ENCODE measurements at places on chromosomes 2 and 18.
A peak's percentile ranks its signal among the peaks of the same experiment; 100 is the strongest.

- DNase-seq = no peak
These were observed 47.5 kb downstream of the PTGR3 start for GRCh38 chr18:75161256-75162028.

DNA sequence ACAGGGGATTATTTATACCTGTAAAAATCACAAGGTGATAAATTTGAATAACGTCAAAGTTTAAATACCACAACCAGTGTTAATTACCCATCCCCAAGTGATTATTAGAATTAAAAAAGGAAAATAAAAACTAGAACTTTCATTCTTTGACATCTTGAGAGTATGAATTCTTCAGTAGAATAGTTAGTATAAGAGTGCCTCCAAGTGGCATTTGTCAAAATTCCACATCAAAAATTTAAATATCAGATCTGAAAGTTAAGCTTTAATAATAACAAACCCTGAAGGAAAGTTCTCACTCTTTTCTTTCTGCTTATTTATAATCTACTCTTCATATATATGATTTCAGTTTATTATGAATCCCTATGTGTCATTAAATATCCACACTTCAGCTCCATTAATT lies 273.7 kb upstream of the KYNU start:
- DNase-seq = peak; percentile 25

GRCh38 chr2:75456825-75457224 lies 103.9 kb downstream of the EVA1A start:
- DNase-seq = no peak

DNA sequence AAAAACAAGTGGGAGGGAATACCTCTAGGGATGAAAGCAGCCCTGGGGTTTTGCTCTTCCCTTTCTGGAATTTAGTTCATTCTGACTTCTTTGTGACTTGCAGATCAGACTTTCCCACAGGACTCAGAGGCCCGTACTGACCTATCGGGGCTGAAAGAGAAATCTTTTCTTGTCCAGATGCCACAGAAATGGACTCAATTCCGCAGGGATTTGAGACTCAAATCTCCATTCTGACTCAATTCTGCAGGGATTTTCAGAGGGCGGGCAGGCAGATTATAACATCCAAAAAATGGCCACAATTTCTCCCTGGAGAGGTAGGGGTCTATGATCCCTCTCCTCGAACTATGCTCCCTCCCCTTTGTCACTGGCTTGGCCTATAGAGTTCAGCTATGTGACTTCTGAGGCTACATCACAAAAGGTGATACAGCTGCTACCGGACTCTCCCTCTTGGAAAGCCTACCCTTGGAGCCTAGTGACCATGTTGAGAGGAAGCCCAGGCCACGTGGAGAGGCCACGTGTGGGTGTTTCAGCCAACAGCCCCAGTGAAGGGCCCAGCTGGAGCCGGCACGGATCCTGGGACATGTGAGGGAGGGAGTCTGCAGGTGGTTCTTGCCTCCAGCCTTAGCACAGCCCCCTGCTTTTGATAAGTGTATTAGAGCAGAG lies 4.8 kb upstream of the EFHD1 start:
- no peak for DNase-seq

DNA sequence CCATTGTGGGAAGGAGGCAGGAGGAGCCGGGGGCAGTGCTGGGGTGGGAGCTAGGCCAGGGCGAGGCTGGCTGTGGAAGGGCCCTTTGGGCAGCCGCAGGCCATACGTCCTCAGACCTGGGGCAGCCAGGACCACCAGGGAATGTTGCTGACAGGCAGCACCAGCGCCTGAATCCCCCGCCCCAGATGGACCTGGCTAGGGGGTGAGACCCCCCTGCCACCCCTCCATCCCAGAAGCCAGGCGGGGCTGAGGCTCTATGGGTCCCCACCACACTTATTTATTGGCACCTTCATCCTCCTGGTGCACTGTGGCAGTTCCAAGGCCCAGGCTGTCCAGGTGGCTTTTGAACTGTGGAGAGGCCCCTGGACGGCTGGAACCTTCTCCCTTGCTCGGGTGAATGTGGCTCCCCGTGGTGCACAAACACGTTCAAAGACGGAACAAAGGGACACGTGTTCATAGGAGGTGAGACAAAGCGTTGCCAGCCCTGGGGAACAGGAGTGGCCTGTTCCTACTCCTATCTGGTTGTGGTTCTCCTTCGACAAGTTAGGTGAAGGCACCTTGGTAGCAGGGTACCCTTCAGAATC lies 35.1 kb downstream of the RAMP1 start:
- no peak for DNase-seq

DNA sequence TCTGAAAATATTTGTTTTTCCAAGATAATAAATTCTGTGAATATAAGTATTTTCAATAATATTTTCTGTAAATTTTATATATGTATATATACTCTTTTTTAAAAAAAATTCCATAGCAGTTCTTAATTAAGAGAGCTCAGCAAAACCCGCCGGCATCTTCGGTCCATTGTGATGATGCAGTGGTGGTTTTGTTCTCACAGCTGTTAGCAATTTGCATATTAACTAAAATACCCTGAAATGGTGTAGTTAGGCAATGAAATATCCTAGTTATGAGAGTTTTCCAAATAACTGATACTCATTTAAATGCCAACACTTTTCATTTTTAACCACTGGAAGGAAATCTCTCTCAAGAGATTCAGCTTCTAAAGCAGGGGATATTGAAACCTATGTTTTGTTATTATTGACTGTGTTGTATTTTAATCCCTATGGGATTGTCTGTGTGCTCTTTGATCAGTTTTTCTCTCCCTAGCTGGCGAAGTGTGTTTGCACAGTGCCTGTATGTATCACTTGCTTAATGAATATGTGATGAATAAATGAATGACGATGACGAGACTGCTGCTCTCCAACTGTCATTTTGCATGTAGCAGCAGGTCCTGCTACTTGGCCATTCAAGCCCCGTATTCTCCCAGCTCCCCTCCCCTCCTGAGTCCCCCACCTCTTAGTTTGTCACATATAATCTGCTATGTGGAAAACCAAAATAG lies 42.4 kb downstream of the PSMG2 start:
- DNase-seq = no peak

- peak; percentile 65 for DNase-seq
These were observed 67.5 kb upstream of the MBOAT2 start for GRCh38 chr2:9071032-9071431.

DNA sequence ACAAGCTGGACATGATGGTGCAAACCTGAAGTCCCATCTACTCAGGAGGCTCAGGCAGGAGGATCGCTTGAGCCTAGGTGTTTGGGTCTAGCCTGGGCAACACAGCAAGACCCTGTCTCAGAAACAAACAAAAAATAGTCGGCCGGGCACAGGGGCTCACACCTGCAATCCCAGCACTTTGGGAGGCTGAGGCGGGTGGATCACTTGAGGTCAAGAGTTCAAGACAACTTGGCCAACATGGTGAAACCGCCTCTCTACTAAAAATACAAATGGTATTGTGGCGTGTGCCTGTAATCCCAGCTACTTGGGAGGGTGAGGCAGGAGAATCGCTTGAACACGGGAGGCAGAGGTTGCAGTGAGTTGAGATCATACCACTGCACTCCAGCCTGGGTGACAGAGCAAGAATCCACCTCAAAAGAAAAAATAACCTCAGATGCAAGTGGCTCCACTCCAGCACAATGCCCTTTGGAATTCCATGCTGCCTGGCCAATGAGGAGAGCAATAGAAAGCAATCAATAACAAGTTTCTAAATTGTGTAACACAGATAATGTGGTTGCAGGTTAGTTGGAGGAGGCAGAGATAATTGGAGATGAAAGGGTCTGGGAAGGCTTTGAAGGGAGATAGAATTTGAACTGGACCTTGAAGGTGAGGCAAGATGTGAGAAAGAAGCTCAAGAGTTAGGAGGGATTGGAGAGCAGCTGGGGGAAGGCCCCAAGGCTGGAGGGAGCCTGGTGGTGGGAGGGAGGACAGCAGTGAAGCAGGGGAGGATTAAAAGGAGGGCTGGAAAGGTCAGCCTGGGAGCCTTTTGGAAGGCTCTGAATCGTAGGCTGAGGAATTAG lies 6.0 kb downstream of the TTC31 start:
- DNase-seq = no peak

GRCh38 chr2:57981083-57981768 lies 65.4 kb upstream of the VRK2 start:
- peak; percentile 75 for DNase-seq

DNA sequence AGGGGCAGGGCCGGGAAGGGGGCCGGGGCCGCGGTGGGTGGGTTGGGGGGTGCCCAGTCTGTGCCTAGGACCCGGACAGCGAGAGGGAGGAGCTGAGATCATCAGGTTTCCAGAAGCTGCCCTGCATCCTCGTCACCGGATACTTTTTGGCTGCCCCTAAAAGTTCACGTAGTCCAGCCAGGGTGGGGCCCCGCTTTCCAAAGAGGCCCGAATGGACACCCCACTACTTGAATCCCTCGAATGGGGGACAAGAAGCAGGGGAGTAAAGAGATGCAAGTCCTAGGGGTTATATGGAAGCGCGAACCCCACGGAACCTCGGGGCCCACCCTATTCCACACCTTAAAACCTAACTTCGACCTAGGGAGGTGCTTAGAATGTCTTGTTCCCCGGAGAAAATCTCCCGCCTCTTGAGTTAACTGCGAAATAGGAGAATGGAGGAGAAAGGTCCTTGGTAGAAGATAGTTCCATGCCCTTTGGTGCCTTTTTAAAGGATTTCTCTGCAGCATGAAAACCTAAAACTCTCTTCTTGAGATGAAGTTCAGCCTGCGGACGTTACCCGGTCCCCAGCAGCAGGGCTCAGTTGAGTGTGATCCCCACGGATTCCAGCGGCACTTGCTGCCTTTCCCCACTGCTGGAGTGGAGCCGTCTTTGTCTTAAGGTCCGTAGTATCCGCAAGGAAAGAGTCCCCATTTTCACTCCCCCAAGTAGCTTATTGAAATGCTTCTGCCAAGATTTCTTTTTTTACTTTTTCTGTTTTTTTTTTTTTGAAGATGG lies 2.1 kb upstream of the RNF152 start:
- DNase-seq = no peak

DNA sequence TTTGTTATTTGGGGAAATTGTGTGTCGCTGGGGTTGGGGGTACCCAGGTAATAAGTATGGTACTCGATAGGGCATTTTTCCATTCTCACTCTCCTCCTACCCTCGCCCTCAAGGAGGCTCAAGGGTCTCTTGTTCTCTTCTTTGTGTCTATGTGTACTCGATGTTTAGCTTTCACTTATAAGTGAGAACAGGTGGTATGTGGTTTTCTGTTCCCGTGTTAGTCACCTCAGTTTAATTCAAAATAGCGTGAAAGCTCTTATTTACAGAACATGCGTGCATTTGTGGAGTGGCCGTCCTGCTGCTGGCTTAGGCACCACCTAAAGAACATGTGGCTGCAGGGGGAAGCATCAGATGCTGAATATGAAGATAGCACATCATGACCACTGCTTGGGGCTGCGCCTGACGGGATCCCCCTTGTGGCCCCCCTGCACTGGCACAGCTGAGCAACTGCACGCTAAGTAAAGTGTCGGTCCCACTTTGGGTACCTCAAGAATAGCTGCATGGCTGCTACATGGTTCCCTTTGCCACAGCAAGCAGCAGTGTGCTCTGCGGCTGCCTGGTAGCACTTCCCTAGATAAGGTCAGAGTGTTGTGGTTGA lies 569.0 kb downstream of the DCDC2C start:
- DNase-seq = no peak

DNA sequence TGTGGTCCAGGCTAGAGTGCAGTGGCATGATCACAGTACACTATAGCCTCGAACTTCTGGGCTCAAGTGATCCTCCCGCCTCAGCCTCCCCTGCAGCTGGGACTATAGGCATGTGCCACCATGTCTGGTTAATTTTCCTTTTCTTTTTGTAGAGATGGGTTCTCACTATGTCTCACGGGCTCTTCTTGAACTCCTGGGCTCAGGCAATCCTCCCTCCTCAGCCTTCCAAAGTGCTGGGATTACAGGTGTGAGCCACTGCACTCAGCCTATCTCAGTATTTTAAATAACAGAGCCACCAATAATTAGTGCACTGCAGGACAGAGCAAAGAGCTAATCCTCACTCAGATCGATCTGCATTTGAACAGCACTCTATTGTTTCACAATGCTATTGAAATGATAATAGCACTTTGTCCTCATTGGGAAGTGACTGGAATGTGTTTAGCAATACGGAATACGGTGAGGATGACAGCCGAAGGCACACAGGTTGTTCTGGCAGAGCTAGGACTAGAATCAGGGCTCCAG lies 335.9 kb downstream of the DLGAP1 start:
- no peak for DNase-seq

DNA sequence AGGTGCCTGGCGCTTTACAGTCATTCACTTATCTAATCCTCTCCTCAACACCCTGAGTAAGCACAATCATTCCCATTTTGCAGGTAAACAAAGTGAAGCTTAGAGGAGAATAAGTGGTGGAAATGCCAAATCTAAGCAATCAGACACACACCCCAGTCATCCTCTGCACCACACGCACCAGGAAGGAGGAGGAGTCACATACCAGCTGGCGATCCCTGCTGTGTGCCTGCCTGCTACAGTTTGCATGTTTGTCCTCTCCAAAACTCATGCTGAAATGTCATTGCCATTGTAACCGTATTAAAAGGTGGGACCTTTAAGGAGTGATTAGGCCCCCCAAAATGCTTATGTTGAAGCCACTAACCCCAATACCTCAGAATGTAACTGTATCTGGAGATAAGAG lies 93.7 kb downstream of the LOXHD1 start:
- DNase-seq = no peak

DNA sequence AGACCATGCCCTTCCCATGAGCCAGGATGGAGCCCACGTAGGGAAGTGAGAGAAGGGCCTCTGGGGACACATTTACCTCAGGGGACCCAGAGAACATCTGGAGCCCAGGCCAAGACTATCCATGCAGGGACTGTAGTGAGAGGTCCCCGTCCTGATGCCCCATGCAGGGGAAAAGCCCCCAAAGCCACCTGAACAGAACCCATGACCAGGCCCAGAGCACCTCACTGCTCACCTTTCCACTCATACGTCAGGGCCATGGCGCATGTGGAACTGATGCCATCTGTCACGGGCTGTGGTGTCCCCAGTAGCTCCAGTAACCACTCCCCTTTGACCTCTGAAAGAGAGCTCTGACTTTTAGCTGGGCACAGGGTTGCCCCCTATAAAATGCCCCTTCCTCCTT lies 106.5 kb upstream of the TEX51 start:
- no peak for DNase-seq

- DNase-seq = no peak
These were observed 40.2 kb downstream of the HDAC4 start for GRCh38 chr2:239360421-239361310.

DNA sequence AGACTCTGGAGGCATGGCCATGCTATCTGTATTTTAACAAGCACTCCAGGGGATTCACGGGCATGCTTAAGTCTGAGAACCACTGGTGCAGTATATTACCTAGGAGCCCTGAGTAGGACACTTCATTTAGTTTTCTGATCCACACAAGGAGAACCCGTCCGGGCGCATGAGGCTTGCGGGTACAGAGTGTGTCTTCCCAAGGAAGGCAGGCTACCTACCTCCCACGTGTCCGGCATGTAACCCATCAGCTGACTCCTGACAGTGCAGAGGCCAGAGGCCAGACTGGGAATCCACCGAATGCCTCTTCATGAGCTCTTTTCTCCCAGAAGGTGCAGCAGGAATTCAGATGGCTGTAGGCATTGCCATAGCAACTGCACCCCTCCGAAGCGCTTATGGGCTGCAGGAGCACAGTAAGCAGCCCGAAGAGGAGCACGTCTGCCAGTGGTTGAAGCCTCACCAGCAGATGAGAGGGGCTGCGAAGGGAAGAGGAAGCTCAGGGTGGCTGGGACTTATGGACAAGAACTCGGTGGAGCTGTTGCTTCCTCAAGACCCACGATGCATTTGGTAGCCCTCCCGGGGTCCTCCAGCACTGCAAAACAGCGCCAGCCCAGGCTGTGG lies 33.8 kb upstream of the DNMT3A start:
- no peak for DNase-seq

Data from HCEC 1CT (cell line).